Stimulated activated CD4-positive, alpha-beta T cell treated with anti-CD3 and anti-CD28 coated beads, Interleukin-15, amount 100 ng/mL, for 1 hour (primary cell): ENCODE measurements at places on chromosomes 3 and 15.

DNA sequence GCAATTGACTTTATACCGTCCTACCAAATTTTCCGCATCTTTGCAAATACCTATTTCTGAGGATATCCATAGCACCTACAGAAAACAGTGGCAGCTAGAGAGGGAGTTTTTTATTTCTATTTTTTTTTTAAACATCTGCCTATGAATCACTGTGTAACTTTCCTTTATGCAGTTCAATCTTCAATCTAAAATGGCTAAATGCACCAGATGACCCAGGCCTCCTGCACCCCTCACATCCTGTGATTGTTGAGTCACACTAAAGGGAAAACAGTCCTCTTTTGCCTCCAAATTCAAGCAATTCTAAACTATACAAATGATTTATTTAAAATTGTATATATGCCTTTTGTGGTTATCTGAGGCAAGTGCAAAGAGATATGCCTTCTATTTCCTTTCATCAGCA, 20.1 kb upstream of the BCL6 start:
- no peak for DNase-seq

- DNase-seq = no peak
These were observed 160.2 kb downstream of the FOXP1 start for GRCh38 chr3:71423151-71423906.

GRCh38 chr3:53049987-53050386, 4.1 kb upstream of the SFMBT1 start:
- no peak for DNase-seq

DNA sequence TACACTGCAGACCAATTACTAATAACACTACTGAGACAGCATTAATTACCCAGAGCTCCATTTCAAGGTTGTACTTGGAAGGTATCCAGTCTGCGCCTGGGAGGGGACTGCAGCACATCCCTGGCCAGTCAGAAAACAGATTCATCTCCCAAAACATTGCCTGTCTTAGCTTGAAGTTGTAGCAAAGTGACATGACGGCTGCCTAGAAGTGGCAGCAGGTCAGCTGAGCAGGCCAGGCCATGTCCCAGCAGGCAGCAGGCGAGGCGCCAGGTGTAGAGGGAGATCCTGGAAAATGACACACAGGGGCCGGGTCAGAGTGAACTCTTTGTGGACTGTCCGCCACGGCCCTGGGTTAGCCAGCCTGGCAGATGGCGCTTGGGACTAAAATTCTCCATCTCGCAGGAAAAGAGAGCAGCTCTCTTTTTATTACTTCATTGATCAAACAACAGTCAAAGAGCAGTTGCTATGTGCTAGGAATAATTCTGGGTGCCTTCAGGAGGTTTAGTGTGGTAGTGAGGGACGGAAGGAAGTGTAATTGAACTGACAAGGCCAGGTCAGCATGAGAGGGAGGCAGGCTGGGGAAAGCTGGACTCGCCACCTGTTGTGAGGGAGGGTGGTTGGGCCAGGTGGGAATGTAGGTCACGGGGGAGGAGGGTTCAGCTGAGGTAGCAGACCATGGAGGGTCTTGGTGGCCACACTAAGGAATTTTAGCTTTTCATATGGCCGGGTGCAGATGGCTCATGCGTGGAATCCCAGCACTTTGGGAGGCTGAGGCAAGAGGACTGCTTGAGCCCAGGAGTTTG, 1.3 kb upstream of the MAP6D1 start:
- DNase-seq = no peak

DNA sequence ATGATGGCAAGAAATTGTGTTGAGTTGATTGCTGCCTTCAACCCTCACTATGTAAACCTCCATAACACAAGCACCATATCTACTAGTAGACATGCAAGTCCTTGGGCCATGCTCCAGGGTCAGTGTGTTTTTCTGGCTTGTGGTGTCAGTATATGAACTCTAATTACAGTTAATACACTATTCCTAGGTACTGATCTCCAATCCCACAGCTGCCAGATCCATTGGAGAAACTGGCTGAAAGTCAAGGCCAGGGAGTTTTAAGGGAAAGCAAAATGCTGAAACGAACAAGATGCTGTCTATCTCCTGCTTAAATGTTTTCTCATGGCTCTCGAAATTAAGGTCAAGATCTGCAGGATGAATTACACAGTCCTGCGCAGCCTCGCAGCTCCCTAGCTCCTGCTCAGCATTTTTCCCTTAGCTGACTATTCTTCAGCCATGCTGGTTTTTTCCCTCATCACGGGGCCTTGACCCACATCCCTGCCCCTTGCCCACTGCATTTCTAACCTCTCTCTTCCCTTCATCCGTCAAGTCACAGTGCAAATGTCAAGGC, 425.0 kb upstream of the ADAMTS9 start:
- DNase-seq = no peak

- peak; percentile 2 for DNase-seq
These were observed 5.6 kb downstream of the SERPINI1 start for GRCh38 chr3:167740961-167741587.

GRCh38 chr3:197496746-197497125, 59.0 kb downstream of the BDH1 start:
- DNase-seq = no peak
